ENCODE measurements at places on chromosomes 7 and 10.

DNA sequence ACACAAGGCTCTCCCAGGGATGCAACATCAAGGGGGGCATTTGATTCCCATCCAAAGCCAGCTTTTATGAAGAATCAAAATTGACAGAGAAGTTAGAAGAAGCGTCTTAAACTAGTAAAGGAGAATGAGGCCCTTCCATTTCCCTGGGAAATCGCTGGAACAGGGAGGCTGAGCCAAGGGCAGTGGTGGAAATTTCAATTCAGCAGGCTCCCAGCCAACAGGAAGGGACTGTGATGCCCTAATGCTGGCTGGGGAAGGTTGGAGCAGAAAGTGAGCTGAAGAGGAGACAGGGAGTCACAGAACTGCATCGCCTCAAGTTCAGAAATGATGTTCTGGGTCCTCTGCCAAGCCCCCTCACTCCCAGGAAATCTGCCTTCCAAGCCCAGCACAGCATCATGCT, 517.3 kb downstream of the GRID1 start:
- no peak for DNase-seq

- no peak for DNase-seq
Observed at GRCh38 chr10:10418387-10418786, 599.3 kb upstream of the CELF2 start.

DNA sequence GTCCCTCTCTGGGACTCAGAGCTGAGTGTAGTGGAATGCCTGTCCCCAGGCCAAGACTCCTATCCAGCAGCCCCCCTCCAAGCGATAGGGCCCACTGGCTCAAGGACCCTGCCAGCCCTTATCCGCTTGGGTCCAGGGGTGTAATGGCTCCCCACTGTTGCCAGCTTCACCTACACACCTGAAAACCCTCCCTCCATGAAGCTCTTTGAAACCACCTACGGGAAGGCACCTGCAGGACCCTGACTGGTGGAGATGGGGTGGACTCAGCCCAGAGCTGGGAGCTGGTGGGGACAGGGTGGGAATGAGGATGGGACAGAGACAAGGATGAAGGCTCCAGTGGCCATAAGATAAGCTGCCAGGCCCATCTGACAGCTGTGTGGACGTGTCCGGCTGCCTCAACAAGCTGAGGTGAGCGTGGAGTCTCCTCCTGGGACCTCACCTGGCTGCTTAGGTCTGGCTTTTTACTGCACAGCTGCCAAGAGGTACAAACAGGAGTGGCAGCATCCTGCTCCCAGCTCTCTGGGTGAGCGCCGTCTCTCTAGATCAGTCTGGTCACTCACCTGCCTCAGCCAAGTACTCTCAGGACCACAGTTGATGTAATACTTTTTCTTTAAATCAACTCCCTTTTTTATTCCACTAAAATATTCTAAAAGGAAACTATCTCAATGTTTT, 41.9 kb downstream of the DRGX start:
- DNase-seq = peak; percentile 50

- no peak for DNase-seq
Observed at GRCh38 chr7:135224027-135224426, 9.6 kb upstream of the STRA8 start.

DNA sequence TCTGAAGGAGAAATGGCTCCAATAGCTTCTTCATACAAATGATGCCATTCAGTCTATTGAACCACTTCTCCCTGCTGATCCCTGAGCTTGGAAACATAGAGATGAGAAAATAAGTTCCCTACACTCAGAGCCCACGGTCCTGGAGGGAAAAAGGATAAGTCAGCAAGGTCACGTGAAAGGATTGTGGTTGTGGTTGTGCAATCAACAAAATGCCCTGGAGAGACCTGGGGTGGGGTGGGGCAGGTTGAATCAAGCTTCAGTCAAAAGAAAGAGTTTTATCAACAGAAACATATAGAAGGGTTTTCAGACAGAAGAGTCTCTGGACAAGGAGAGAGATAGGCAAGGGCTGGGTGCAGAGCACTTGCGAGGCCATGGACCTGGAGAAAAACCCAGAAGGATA, 30.1 kb downstream of the C10orf90 start:
- no peak for DNase-seq

DNA sequence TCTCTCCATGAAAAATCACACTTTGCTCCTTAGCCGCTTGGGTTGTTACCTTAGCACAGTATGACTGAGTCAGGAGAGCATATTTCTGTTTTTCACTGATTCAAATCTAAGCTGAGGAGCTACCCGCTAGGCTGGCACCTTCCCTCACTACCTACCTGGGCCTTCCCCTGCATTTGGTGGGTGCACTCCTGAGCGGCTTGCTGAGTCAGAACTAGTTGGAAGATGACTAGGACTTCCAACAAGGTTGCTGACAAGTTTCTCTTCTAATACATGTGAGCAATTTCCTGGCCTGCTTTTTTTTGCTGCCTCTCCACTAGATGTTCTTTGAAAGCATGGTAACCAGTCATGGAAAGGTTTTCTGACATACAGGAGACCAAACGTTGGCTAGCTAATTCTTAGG, 43.8 kb upstream of the SEC61G start:
- DNase-seq = no peak

GRCh38 chr7:134276951-134277350, 39.8 kb downstream of the SLC35B4 start:
- DNase-seq = no peak

DNA sequence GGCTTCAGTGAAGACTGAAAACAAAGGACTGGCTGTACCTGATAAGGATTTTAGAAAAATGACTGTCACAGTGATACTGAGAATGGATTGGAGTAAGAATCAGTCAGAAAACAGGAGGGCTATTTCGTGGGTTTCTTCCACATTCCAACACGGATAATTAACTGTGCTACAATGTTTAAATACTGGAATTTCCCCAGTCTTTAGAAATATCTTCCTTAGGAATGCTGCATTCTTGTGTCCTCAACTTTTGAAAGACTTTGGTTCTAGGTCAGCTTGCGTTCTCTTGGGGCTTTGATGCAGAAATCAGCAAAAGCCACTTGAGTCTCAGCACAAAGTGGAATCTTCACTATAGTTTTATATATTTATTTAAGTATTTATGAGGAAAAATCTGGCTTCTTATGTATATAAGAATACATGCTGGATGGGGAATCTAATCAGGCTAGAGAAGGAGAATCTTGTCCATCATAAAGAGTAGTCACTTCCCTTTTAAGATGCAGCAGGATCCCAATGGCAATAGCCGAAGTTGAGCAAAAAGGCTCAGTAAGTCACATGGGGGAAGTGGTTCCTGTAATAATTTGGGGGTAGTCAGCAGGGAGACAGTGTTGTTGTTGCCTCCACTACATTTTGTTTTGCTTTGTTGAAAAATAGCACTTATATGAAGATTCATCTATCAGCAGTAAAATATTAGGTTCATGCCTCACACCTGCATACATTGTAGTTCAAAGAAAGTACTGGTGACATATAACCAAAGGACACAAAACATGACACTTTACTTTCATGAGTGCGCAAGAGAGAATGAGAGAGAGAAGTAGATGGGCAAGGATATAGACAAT, 86.0 kb downstream of the CH25H start:
- DNase-seq = no peak

- no peak for DNase-seq
Observed at GRCh38 chr10:42850931-42851330, 68.3 kb downstream of the BMS1 start.
